Transverse colon (tissue), 4 donors: ENCODE measurements at places on chromosomes 3 and 15. TPM values are rescaled to one million over a fixed set of nuclear protein-coding genes. Genes with fewer than 3 reads are reported as not detected.

DNA sequence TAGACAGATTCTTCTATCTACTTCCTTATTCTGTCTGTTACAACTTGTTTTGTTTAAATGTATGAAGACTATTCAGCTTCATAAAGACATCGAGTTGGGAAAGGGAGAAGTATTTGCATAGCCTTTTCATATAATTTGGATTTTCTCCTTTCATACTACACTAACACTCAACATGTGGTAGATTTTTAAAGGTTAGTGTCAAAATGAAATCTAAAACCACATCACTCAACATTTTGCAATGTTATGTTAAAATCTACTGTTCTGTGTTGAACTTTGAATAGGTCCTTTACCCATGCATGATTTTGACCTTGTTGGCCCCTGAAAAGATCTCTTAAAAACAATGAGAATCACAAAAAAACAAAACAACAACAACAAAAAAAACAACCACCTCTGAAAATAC, 860.9 kb downstream of the ROBO1 start:
- no peaks in the 10 kb centered on the region for H3K36me3 ChIP-seq
- H3K4me3 ChIP-seq: no peak overlapping the region
- H3K27me3 ChIP-seq: no peaks in the 10 kb centered on the region

DNA sequence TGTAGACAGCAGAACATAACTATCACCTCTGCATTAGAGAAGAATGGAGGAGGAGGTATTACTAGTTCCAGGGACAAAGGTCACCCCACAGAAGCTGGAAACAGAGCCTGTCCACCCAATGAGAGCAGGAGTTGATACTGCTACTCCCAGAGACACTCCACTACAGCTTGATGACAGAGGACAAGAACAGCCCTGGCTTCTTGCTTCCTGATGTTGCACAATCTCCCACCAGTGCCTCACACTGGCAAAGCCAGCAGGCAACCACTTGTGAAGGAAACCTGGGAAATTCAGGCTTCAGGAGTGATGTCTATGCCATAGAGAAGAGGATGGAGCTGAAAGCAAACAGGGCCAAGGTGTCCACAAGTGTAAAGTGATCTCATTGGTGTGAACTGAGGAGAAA, 78.0 kb upstream of the POU1F1 start:
- no peak overlapping the region for H3K27ac ChIP-seq
- H3K27me3 ChIP-seq: no peaks in the 10 kb centered on the region
- H3K36me3 ChIP-seq: no peaks in the 10 kb centered on the region
- H3K4me1 ChIP-seq: peaks cover 4% of the 10 kb centered on the region

GRCh38 chr3:55626279-55626665, 139.2 kb upstream of the WNT5A start:
- H3K36me3 ChIP-seq: no peaks in the 10 kb centered on the region
- no peak overlapping the region for H3K27ac ChIP-seq
- H3K4me1 ChIP-seq: peaks cover 10% of the 10 kb centered on the region

DNA sequence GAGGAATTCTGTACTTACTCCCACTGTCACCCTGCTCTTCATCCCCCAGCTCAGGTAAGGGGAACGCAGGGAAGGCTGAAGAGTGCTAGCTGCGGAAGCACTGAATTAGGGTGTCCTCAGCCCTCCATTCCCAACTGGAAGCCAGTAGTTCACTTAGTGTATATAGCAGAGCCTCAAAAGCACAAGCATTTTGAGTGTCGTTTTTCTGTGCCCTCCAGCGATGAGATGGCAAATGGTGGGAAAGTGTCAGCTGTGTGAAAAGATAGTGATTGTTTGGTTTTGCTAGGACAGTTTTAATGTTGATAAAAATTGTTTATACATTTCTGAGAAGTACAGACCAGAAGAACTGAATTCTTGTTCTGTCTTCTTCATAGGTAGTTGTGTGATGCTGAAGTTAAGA, 10.8 kb downstream of the MRPS22 start:
- H3K27ac ChIP-seq: no peak overlapping the region
- no peaks in the 10 kb centered on the region for H3K4me1 ChIP-seq
- no peaks in the 10 kb centered on the region for H3K27me3 ChIP-seq
- DNase-seq: no peak
- H3K4me3 ChIP-seq: no peak overlapping the region

DNA sequence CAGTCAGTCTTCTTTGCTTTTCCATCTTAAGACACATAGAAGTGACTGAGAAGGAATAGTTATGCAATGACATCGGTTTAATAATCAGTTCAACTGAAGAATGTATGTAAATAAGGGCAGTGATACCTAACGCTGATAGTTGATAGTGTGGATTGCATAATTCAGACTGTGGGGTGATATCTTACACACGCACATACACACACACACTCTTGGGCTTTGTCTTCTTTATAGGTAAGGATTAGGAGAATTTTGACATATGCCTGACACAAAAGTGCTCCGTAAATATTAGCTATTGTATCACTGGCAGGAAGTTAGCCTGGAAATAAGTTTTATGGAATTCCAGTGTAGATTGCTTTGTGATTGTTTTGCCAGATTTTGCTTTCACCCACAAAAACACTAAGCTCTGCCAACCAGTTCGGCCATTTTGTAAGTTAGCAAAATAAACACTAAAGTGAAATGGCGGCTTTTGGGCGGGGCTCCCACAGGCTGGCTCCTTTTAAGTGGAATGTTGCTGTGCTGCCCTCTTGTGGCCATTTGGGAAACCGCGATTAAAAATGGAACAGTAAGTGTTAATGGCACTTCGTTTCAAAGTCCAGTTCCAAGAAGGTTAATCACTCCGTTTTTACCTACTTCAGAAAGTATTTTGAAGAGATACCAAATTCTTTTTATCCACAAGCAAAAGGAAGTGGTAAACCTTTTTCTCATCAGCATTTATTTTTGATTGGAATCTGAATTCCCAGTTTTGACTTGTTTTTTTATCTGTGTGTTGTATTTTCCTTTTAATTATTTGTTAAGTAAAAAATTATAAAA, 17.7 kb downstream of the CHD2 start:
- no peaks in the 10 kb centered on the region for H3K36me3 ChIP-seq
- no peak overlapping the region for H3K4me3 ChIP-seq
- peak; percentile 98 for DNase-seq
- H3K27ac ChIP-seq: peak overlapping the region; percentile 98
- H3K4me1 ChIP-seq: peaks cover 43% of the 10 kb centered on the region
- no peaks in the 10 kb centered on the region for H3K27me3 ChIP-seq

GRCh38 chr15:25182736-25183445, 228.1 kb downstream of the SNRPN start:
- no peak for DNase-seq
- no peaks in the 10 kb centered on the region for H3K27me3 ChIP-seq
- H3K4me3 ChIP-seq: no peak overlapping the region
- H3K36me3 ChIP-seq: no peaks in the 10 kb centered on the region

GRCh38 chr15:74007820-74008371, 13.4 kb downstream of the PML start:
- H3K27me3 ChIP-seq: no peaks in the 10 kb centered on the region
- no peak overlapping the region for H3K4me3 ChIP-seq
- H3K36me3 ChIP-seq: peaks cover 18% of the 10 kb centered on the region
- peak overlapping the region; percentile 70 for H3K27ac ChIP-seq
- no peak for DNase-seq

- H3K27me3 ChIP-seq: no peaks in the 10 kb centered on the region
- H3K4me1 ChIP-seq: no peaks in the 10 kb centered on the region
- H3K4me3 ChIP-seq: no peak overlapping the region
- H3K36me3 ChIP-seq: no peaks in the 10 kb centered on the region
Observed at GRCh38 chr3:52041118-52041731, 15.1 kb downstream of the DUSP7 start.

DNA sequence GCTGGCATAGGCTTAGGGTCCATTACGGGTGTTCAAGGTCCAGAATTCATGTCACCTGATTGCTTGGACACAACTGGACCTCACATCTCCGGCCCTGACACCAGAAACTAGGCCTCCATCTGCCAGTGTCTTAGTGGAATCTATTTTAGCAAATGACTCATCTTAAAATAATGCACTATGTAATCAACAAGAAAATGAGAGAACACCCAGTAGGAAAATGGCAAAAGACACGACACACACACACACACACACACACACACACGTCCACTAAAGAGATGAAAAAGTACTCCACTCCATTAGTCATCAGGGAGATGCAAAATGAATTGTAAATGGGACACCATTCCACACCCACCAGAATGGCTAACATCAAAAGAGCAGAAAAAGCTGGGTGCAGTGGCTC, 11.2 kb downstream of the APBA2 start:
- H3K4me1 ChIP-seq: no peaks in the 10 kb centered on the region
- H3K27me3 ChIP-seq: no peaks in the 10 kb centered on the region
- no peak overlapping the region for H3K4me3 ChIP-seq
- H3K27ac ChIP-seq: no peak overlapping the region
- no peaks in the 10 kb centered on the region for H3K36me3 ChIP-seq

DNA sequence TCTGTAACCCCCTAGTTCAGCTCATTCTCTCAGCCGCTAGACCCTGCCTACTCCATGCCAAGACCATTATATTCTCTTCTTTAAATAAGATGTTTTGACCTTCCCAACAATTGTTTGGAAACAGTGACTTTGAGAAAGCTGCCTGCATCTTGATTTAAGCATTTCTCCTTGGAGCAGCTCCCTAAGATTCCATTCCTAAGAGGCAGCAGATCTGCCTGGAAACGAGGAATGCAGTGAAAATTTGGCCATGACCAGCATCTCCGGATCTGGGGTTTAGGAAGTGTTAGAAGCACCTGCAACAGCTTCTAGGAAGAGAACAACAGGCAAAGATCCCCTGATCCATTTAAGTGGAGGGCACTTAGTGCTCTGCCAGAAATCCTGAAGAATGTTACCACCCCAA, 235.7 kb downstream of the NTRK3 start:
- DNase-seq: no peak
- no peak overlapping the region for H3K4me3 ChIP-seq
- no peaks in the 10 kb centered on the region for H3K4me1 ChIP-seq

The DGKG gene
- 1.1 TPM for total RNA-seq

The RGMA gene
- 53.3 TPM for total RNA-seq

The ITIH1 gene
- total RNA-seq: not detected

The CCR3 gene
- not detected for total RNA-seq

The SEMA5B gene
- total RNA-seq: not detected

The CYP1A2 gene
- total RNA-seq: not detected
